ENCODE measurements at places on chromosomes 4 and X.

- no peak for DNase-seq
These were observed 179.5 kb downstream of the HS6ST2 start for GRCh38 chrX:132778917-132779316.

GRCh38 chr4:81405900-81406401, 65.8 kb downstream of the RASGEF1B start:
- DNase-seq = no peak

- DNase-seq = no peak
These were observed 18.5 kb upstream of the SEPTIN11 start for GRCh38 chr4:76931087-76931486.

GRCh38 chr4:61243962-61244361, 43.8 kb downstream of the ADGRL3 start:
- no peak for DNase-seq

- no peak for DNase-seq
These were observed 234.7 kb downstream of the DKK2 start for GRCh38 chr4:106801386-106801785.
